ENCODE measurements at places on chromosomes 1 and 21.
A peak's percentile ranks its signal among the peaks of the same experiment; 100 is the strongest.

DNA sequence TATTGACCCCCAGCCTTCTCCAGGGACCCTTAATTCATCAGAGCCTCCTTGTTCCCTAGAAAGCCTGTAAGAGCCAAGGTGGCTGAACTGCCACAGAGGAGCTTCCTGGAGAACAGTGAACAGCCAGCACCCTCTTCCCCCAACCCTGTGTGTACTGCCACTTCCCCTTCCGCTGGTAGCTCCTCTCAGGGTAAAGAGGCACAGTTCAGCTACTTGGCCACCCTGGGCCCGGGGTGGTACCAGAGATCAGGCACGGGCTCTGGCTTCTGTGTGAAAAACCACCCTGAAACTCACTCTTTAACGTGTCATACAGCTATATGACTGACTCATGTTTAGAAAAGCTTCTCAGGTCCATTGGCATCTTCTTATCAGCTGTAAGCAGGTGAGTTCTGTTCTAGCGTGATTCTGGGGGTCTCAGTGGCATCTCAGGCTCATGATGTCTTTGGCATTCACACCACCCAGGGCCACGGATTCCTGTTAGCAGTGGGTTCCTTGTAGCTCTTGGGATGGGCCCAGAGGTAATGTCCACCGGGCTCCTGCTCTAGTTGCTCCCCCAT, 22.4 kb downstream of the ARMH1 start:
- peak; percentile 42 for DNase-seq

DNA sequence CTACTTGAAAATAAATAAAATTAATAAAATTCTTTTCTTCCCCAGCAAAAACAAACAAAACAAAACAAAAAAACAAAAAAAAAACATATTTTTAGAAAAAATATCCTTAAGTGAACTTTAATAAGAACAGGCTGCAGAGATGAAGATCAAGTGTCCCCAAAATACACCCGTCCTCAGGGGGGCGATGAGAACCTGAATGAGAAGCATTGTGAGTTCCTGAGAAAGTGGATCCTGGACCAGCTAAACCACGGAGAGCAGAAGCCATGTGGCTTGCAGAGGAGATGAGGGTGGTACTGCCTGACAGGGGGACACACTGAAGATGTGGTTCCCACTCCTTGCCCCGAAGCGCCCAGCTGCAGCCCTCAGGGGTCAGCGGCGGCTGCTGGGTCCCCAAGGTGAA, 89.3 kb downstream of the ITPKB start:
- peak; percentile 54 for DNase-seq

GRCh38 chr1:228511546-228512445, 24.6 kb downstream of the RNF187 start:
- no peak for DNase-seq

DNA sequence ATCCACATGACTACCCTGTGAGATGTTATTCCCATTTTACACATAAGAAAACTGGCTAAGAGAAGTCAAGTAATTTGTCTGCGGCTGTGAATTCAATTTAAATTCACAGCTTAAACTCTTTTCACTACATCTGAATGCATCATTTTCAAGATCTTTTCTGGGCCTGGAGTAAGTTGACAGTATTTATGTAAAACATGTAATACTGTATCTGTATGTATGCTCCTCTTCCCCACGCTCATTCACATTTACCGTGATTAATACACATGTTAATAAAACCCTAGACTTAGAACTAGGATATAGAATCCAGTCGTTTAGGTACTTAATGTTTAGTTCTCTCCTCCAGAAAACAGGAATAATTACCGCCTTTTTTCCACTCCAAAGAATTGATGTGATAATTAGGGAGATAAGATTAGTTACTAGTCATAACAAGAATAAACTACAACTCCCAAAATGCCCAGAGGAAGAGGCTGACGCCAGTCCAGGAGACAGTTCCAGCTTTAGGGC, 442 bp upstream of the PPP1R12B start:
- no peak for DNase-seq

- no peak for DNase-seq
These were observed 150.3 kb downstream of the DMRTA2 start for GRCh38 chr1:50272912-50273311.

GRCh38 chr1:18060366-18060765, 47.2 kb upstream of the IGSF21 start:
- no peak for DNase-seq

All from CD4-positive, alpha-beta T cell treated with Interleukin-10 for 1 hour (primary cell).